NCI-H526 (cell line): ENCODE measurements at places on chromosomes 2 and 18.

DNA sequence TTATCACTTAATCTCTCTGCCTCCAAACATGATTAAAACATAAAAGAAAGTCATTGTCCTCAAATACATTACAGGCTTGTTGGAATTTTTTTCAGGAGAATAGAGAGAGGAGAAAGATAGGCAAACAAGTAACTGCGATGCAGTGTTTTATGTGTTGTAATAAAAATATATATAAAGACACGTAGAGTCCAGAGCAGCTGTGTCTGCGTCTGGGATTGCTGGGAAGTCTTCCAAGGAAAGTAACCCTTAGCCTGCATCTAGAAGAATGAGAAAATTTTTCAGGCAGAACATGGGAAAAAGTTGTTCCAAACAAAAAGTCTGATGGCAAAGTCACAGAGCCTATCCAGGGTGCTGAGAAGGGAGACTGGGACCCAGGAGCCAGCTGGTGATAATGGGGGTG, 91.8 kb upstream of the ST6GAL2 start:
- no peak for DNase-seq

DNA sequence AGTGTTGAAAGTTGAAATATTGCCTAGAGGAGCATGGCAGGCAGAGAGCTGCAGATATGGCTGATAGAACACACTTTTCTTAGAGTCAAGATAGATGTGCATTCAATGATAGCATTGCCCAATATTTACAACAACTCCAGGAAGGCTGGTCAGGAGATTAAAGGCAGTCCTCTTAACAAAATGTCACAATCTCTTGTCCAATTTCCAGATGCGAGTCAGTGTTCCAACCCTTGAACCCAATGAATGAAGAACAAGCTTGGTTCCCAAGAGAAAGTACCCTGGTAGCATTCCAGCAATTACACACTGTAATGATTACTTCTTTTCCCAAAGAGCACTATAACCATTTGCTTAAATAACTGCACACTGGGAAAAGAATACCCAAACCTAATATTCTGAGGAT, 839.4 kb upstream of the VRK2 start:
- no peak for DNase-seq

DNA sequence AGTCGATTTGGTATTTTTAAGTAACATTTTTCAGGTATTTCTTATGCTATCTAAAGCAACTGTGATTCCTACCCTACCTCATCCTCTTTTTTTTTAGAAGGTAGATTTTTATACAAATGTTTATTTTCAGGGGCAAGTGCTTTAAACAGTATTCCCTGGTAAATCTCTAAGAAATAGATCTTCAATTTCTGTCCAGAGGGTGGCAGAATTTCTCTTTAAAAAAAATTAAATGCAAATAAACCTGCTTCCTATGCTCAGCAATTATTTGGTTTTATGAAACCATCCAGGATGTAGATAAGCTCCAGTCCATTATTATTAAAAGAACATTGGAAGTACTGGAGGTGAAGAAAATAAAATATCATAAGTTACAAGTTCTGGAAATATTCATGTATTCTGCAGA, 191.9 kb downstream of the MYO3B start:
- DNase-seq = peak; percentile 67

- DNase-seq = no peak
Observed at GRCh38 chr2:20164734-20165478, 60.0 kb downstream of the SDC1 start.

DNA sequence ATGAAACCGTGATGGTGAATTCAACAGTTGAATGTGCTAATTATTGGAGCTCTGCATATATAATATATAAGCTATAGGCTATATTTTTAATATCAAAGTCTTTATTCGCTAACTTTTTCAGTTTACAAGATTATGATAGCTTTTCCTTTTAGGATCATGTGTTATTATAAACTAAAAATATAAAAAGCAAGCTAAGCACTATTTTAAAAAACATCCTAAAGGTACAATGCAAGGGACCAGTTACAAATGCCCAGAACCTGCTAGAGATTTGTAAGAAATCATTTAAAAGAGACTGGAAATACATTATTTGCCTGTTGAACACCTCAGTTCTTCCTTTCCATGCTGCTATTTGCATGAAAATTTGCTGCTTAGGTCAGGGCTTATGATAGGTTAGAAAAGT, 43.4 kb upstream of the EHBP1 start:
- DNase-seq = no peak

DNA sequence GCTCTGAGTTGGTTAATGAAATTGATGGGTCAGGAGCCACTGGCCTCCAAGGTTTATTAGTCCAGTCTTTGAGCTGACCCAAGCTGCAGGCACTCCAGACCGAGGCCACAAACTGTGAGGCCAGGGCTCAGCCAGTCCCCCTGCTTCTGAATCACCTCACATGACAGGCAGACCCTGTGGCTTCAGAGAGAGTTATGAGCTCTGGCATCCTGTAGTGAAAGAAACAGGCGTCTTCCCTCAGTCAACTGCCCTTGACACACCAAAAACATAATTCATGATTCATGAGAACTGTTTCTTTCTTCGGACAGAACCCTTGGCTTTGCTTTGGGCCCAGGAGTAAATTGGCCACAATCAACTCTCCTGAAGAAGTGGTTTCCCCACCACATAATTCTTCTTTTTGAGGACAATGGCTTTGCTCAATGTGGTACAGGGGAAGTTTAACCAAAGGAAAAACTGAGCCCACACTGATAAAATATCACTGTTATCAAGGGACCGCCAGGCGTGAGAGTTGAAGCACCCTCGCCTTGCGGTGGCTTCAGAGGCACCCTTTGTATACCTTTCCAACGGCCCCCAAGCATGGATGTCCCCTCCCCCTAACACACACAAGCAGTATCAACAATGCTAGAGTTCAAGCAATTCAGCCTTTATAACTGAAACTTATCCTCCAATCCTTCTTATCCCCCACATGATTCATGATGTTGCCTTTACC, 226.9 kb downstream of the CYRIA start:
- no peak for DNase-seq

- no peak for DNase-seq
Observed at GRCh38 chr2:232335859-232336215, 42.7 kb upstream of the ALPP start.

DNA sequence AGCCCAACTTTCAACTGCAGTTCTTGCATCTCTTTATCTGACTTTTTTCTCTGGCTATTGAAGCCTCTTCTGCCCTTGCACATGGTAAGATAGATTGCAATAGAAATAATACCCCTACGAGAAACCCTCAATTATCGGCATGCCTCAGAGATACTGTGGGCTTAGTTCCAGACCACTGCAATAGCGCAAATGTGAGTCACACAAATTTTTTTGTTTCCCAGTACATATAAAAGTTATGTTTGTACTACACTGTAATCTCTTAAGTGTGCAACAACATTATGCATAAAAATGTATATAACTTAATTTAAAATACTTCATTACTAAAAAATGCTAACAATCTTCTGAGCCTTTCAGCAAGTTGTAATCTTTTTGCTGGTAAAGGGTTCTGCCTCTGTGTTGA, 124.7 kb downstream of the PDE1A start:
- DNase-seq = no peak

- no peak for DNase-seq
Observed at GRCh38 chr18:36303211-36303844, 5.8 kb downstream of the FHOD3 start.

GRCh38 chr2:16971722-16972234, 306.1 kb upstream of the CYRIA start:
- DNase-seq = no peak

DNA sequence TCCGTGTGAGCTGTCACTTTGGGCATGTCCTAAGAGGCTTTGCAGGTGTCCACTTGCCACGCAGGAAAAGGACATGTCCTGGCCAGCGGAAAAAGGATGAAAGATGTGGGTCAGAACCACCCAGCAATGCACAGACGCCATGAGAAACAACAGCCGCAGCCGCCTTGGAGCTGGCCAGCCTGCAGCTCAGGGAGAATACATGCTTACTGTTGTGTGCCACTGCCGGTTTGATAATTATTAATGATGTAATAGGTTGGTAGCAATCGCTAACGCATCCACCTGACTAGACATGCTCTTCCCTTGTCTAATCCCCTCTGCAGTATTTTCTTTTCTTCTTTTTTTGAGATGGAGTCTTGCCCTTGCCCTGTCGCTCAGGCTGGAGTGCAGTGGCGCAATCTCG, 221.7 kb downstream of the HAUS1 start:
- DNase-seq = no peak

- DNase-seq = no peak
Observed at GRCh38 chr2:202101026-202101579, 28.0 kb downstream of the KIAA2012 start.

GRCh38 chr2:53104263-53104662, 663.3 kb upstream of the CHAC2 start:
- DNase-seq = no peak

DNA sequence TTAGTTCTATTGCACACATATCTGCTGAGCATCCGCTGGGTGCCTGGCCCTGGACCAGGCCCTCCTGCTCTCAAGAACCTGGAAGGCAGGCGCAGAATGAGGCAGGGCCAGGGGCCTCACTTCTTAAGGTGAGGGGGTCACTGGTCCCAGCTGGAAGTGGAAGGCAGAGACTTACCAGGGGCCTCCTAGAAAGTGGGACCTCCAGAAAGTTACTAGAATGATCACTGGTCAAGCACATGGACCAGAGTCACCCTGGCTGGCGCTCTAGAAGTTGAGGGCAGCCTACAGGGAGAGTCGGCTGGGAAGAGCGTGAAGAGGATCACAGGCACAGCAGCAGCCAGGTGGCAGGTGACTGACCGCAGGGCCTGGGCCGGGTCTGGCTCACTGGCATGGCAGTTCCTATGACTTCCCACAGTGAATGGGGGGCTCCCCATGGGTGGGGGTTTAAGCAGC, 26.1 kb upstream of the MAL start:
- DNase-seq = no peak

GRCh38 chr18:9135081-9135911, 1.3 kb upstream of the ANKRD12 start:
- DNase-seq = peak; percentile 4

DNA sequence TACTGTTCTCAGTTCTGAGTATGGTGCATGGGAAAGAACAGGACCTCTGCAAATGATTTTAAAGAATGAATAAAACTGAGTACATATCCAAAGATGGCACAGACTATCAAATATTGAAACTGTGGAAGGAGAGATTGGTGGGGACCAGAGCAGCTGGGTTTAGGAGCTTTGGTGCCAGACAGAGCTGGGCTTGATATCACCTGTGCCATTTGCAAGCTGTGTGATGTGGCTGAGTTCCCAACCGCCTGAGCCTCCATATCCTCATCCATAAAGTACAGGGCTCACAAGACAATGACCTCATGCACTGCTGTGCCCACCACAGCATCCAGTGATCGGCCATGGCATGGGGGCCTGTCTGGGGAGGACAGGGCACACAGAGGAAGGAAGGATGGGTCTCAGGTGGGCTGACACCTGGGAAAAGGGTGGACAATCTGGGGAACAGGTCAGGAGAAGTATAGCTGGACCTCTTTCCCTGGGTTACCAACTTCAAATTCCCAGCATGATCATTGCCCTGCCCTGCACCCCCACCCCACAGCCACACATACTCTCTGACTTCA, 83.9 kb upstream of the RAB6C start:
- no peak for DNase-seq
